ENCODE measurements at places on chromosomes 5 and 9.

- no peak for DNase-seq
Measured at GRCh38 chr9:16213781-16214515, 656.5 kb downstream of the BNC2 start.

DNA sequence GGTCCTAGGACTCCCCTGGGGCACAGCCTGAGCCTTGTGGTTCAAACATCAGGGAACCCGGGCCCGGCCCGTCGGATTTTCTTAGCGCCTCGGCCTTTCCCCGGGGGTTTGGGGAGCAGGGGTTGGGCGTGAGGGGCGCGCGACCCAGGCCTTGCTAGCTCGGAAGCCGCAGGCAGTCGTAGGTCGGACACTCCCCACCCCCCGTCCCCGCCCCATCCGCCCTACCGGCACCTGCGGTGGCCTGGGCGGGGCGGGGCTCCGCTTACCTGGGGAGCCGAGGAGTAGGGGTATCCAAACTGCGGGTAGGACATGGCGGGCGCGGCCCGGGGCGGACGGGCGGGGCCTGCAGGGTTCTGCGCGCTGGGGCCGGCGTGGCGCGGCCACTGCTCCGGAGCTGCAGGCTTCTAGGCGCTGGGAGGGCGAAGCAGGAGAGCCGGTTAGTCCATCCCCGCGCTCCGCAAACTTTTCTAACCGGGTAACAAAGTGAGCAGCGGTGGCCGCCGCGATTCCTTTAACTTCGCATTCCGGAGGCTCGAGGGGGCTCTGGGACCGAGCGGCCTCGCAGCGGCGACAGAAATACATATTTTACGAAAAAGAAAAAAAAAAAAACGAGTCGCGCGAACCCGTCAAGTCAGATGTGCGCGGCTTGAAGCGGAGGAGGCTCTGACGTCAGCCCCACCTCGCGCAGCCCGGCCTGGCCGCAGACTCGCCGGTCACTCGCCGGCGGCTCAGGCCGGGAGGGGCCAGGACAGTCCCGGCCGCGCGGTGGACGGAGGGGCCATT is at the start of gene IRX4:
IRX4 (minus strand) TSS at position 589 of the 783 bp plus-strand sequence; CDS start at position 311, 278 bp downstream.
- no peak for DNase-seq

- no peak for DNase-seq
Measured at GRCh38 chr5:99070822-99071221, 142.0 kb upstream of the CHD1 start.

GRCh38 chr5:77851176-77852067 is 75.3 kb upstream of the TBCA start:
- DNase-seq = no peak

- no peak for DNase-seq
Measured at GRCh38 chr9:132023419-132024180, 56.1 kb downstream of the MED27 start.

DNA sequence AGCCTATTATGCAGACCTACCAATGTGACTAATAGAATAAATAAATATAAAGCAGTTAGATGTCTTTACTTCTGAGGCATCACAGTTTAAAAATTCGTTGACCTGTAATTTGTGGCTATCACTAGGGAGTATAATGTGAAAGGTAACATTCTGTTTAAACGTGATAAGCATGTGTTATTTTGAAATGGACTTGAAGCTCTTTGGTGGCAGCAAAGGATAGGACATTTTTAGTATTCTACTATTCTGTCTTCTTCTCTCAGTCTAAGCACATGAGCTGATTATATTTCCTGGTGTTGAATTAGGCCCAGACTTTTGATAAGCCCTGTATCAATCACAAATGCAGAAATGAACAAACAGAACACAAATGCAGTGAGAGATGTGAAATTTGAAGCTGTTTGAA is 974.0 kb upstream of the CDH10 start:
- DNase-seq = no peak

- no peak for DNase-seq
Measured at GRCh38 chr9:4070266-4070665, 229.6 kb downstream of the GLIS3 start.

DNA sequence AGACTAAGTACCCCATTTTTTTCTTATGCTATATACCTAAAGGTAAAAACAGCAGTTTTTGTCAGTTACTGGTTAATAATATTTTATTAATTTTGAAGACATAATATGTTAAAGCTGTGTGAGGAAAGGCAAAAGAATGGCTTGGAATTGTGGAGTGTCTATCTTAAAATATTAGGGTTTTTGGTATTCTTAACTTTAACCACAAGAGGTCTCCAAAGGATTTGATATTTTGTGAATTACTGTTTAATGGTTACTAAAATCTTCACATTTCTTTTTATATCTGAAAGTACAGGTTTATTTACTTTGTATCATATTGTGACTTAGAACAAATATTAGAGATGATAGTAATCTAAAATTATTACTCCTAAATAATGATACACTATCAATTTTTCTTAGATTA is 32.0 kb upstream of the DHFR start:
- DNase-seq = no peak

DNA sequence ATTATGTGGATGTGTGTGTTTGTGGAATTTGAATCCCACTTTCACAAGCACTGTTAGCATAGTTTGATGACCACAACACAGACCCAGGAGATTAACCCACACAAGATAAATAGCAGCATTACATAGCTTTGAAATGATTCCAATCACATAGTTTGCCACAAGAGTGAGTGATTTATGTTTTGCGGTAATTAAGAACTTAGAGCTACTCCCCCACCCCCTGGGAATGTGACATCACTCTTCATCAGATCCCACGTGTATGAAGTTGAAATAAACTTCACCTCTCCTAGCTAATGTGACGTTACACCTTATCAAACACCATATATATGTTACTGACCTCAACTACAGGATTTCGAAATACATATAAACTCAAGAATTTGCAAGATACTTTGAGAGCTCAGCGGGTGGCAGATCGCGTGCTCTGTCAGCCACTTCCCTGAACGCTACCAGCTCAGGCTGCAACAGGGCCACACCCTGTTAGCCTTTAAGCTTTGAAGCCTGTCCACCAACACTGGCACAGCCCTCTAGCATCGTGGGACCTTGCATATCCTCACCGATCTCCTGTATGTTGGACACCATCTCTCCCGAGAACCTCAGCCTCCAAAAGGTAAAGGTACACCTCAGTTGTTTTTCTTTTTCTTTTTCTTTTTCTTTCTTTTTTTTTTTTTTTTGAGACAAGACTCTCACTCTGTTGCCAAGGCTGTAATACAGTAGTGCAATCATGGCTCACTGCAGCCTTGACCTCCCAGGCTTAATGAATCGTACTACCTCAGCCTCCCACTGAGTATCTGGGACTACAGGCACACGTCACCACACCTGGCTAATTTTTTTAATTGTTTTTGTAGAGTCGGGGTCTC is 1.7 kb upstream of the AGTPBP1 start:
- DNase-seq = no peak

GRCh38 chr5:157063776-157064430 is 5.0 kb upstream of the HAVCR1 start:
- DNase-seq = no peak

GRCh38 chr9:131678499-131679111 is 61.3 kb downstream of the RAPGEF1 start:
- DNase-seq = peak; percentile 73

DNA sequence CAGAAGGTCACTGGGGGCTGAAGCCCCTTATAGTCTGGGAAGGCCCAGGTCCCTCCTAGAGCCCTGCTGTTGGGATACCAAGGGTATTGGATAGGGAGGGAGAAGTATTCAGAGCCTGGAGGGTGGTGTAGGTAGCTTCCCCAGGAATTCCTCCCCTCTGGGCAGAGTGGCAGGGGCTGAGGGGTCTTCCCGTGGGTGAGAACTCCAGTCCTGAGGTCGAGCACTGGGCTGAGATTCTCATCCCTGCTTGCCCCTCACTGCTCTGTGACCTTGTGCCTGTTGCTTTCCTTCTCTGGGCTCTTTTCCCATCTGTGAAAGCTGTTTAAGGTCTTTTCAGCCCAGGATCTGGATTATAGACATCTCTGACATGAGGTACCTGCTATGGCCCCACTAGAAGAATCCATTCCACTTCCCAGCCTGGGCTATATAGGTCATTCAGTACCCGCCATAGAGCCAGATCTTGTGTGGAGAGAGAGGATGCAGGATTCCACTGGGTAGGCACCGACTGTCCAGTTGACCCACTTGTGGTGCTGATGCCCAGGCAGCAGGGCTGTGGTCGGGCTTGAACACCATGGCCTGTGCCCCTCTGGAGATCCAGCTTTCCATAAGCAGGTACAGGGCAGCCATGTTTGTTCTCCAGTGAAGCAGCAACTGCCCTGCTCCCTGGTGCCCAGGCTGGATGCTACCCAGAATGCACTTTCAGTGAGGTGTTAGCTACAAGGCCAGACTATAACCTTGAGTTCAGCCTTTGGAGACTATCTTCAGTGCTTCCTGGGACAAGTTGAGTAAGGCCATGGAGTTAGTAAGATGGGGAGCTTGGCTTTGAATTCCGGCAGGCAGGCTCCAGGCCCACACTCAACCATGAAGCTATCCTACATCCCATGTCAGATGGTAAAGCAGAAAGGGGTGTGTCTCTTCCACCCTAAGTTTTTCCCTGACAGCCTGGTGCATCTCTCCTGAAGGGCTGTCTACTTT is 60.1 kb downstream of the AMBP start:
- DNase-seq = no peak

- no peak for DNase-seq
Measured at GRCh38 chr5:37742111-37742510, 97.7 kb downstream of the GDNF start.

- no peak for DNase-seq
Measured at GRCh38 chr5:168443533-168443932, 42.7 kb upstream of the RARS1 start.
